ENCODE measurements at places on chromosomes 5 and 9.

DNA sequence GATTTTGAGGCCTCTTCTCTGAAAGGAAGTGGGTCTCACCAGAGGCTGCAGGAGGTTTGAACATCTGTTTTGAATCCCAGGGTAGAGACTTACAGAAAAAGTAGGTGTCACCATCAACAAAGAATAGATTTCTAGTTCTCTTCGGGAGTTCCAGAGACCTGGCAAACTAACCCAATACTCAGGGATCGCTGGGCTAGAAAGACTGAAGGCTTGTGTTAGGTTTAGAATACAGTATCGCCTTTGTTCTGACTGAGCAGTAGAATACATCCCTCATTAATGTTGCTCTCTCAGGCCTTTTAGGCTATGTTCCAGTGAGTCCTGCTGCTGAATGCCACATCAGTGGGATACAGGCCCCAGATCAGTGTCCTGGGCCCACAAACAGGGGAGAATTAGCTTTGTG, 27.2 kb downstream of the RUSC2 start:
- DNase-seq = no peak

DNA sequence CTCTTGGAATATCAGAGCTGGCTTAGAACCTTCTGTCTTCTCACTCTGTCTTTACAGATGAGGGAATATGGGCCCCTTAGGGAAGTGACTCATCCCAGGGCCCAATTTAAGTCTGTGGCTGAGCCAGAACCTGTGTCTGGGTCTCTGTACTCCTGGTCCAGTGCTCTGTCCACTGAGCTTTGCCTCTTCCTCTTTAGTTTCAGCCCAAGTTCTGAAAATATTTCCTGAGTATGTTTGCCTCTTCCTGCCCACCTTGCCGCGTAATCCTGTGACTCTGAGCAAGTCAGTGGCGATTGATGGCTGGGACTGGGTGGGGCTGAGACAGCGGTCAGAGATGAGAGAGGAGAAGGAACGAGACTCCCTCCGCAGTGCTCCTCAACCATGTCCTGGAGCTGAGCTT, 7.8 kb downstream of the IER5L start:
- no peak for DNase-seq

- DNase-seq = peak; percentile 60
Observed at GRCh38 chr5:154189819-154190594, 526 bp upstream of the GALNT10 start.

GRCh38 chr9:131840220-131840619, 100.3 kb upstream of the RAPGEF1 start:
- no peak for DNase-seq

DNA sequence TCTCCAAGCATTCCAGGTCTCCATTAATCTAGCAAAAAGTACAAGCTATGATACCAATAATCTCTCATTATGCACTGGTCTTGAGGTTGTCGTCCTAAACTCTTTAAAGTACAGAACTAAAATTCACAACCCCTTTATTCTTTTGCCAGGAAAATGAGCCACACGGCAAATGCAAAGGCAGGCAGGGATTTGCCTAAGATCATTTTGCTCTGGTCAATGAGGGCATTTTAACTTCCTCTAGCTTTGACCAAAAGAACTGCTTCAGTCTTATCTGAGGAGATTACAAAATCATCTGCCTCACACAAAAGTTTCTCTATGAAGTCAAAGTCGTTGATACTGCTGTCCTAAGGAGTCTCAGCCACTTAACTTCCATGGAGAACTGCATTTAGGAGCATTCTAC, 51.8 kb downstream of the EPB41L4B start:
- no peak for DNase-seq

DNA sequence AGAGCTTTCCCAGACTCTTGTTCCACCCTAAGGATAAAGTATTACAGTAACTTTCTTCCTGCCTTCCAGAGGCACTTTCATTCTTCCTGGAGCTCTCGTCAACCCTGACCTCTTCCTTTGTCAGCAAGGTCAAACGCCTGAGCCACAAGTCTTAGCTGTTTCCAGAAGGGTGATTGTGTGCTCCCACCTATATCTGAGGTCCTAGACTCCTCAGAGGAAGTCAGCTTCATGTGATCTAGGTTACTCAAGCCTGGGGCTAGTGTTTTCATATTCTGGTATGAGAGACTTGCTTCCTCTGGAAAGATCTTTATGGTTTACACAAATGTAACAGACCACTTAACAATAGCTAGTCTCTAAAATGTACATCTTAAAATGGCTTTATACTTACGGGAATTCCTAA, 5.4 kb upstream of the FAM120A start:
- no peak for DNase-seq

DNA sequence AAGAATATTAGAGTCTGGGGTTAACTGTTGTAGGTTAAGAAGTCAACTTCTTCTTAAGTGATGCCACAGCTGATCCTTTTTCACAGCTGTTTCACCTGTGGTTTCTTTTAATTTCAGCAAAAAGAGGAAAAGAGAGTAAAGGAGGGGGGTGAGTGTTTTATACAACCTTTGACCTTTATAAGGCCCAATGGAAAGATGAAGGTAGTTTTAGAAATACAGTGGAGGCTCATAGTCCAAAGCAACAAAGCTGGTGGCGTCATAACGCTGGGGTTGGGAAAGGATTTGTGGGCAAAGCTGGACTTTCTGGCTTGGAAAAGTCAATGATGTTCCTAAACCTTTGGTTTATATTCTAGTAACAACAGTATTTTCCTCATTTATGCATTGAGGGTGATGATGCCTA, 49.5 kb downstream of the RCL1 start:
- DNase-seq = no peak

GRCh38 chr5:77463905-77464304, 28.2 kb downstream of the WDR41 start:
- no peak for DNase-seq

Measured in stimulated activated CD4-positive, alpha-beta T cell treated with anti-CD3 and anti-CD28 coated beads, TNF-alpha, amount 100 ng/mL, for 4 hours (primary cell).